ENCODE measurements at places on chromosomes 7 and 10.

DNA sequence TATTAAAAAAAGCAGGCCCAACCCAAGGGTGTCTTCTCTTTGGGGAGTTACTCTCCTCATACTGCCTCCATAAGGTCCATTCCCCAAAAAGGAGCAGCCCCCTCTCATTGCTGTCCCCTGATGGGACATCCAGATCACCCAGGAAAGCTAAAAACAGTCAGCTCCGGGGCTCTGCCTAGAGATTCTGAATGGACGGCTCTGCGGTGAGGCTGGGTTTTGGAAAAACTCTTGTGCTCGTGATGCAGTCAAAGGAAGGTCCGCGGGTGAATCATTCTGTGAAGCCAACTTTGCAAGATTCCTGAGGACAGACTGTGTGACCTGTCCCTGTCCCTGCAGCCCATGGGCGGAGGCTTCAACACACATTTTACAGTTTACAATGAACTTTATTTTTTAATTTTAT lies 351.5 kb downstream of the TYW1 start:
- DNase-seq, result no peak

DNA sequence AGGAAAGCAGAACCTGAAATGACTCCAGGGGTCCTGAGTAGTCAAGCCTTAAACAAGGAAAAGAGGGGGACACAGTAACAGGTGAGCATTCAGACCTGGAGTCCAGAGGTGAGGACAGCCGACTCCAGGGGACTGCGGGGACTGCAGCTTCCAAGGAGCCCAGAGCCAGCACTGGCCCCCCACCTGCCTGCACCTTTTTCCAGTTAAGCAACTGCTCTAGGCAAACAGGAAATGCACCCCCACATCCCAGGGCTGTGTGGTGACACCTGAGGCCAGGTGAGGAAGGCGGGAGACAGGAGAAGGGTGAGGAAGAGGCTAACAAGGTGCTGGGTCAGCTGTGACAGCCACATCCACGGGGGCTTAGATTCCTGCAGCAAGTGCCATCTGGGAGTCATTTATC lies 20.1 kb upstream of the EN2 start:
- DNase-seq, result no peak

GRCh38 chr7:124101173-124101768 lies 68.4 kb upstream of the TMEM229A start:
- peak; percentile 44 for DNase-seq

DNA sequence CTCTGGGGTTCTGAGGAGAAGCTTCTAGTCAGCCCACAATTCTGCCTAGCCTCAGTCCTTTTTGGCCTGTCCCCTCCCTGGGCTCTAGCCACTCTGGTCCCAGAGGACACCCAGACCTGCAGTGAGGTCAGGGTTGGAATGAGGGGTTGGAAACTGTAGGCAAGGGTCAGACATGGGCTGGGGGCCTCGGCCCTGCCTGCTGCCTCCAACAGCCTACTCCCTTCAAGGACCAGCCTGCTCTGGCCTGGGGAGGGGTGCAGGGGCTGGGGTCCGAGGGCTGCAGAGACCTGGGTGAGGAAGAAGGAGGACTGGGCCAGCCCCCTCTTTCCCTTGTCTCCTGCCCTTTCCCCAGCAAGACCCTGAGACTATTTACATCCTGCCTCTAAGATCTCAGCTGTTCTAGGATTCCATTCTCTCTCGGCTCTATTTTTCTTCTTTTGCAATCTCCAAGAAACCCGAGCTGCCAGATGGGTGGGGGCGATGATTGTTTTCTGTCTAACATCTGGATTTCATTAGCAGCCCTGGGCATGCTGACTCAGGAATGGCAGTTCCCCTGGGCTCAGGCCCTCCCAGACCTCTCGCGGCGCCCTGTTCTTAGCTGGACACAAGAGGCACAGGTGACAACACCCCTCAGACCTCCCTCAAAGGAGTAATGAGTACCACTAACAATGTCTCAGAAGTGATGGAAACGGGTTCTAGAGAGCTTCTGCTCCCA lies 23.1 kb downstream of the ZCCHC24 start:
- no peak for DNase-seq

- no peak for DNase-seq
These were observed 121.7 kb downstream of the PRPF18 start for GRCh38 chr10:13708256-13708990.

GRCh38 chr7:24123076-24123475 lies 160.9 kb upstream of the NPY start:
- no peak for DNase-seq

GRCh38 chr10:113073549-113074189 lies 123.6 kb downstream of the TCF7L2 start:
- peak; percentile 92 for DNase-seq

GRCh38 chr10:95847007-95847406 lies 60.8 kb upstream of the CC2D2B start:
- no peak for DNase-seq

DNA sequence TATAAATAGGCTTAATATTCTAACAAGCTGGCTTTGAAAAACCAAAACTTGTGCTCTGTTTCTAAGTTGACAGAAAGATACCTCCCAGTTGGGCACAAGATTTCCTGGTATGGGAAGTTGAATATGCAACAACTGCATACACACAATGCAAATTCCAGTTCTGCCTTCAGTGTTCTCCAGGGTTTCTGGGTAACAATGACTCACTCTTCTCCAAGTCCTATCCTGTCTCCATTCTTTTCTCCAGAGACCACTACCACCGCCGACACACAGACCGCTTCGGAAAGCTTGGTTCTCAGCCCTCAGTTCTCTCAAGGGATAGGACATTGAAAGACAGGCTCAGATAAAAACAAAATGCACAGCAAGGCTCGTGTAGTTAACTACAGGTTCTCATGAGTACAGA lies 12.2 kb downstream of the PDE1C start:
- DNase-seq, result no peak

GRCh38 chr7:55081068-55081467 lies 62.3 kb downstream of the EGFR start:
- no peak for DNase-seq

DNA sequence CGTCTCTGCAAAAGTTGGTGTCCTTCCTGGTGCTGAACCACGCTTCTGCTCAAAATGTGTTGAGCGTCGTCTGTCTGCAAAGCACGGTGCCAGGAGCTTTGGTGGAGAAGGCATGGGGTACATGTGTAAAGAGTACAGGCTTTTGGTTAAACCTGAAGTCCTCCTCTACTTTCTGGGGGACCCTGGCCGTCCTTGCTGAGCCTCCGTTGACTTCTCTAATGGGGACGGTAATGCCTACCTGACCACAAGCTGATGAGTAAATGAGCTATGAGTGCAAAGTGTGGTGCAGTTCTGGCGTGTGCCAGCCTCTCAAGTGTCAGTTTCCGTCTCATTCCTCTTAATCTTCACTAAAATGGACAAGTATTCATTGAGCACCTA lies 527 bp upstream of the HERPUD2 start:
- DNase-seq, result no peak

DNA sequence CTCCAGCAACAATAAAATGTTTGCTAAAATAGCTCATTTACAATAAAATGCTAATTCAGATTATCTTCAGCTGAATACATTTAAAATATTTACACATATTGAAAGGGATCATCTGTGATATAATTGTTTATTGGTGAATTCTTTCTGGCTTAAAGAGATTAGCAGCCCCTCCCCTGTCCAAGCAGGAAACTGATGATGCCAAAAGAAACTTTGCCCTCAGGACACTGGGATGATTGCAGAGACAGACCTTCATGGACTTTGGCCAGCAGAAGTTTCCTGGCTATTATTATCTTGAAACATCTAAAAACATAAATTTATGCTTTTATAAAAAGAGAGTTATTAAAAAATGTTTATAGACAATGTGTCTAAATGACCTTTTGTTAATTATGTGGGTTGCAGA lies 764.9 kb upstream of the MBL2 start:
- DNase-seq, result peak; percentile 49

GRCh38 chr7:87413951-87414793 lies 61.3 kb downstream of the ABCB4 start:
- DNase-seq, result no peak

DNA sequence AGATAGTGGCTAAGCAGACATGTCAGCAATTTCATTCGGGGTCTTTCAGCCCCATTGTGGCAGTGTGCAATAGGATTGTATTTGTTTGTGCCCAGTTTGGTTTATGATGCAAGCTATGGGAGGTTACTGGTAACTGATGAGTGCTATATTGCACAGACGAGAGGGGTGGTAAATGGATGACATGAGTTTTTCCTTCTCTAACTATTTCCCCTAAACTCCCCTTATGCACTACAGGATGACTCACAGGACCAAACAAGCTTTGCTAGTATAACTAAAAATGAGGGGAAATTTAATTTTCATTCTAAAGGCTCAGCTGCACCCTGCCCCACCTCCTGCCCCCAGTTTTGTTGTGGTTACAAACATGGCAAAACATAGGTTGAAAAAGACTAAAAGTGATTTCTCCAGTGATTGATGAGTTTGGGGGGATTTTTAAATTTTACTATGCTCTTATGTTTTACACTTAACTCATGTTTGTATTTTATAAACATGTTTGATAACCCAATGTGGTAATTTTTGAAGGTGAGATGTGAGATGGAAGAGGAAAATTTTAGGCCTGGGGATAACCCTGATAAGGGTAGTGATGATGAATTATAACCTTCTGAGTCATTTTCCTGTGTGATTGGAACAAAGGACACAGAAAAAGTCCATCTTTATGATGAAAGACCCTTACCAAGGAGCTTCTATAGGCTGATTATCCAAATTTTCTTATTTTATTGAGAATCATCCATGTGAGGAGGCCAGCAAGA lies 60.8 kb upstream of the NAMPT start:
- DNase-seq, result peak; percentile 22

DNA sequence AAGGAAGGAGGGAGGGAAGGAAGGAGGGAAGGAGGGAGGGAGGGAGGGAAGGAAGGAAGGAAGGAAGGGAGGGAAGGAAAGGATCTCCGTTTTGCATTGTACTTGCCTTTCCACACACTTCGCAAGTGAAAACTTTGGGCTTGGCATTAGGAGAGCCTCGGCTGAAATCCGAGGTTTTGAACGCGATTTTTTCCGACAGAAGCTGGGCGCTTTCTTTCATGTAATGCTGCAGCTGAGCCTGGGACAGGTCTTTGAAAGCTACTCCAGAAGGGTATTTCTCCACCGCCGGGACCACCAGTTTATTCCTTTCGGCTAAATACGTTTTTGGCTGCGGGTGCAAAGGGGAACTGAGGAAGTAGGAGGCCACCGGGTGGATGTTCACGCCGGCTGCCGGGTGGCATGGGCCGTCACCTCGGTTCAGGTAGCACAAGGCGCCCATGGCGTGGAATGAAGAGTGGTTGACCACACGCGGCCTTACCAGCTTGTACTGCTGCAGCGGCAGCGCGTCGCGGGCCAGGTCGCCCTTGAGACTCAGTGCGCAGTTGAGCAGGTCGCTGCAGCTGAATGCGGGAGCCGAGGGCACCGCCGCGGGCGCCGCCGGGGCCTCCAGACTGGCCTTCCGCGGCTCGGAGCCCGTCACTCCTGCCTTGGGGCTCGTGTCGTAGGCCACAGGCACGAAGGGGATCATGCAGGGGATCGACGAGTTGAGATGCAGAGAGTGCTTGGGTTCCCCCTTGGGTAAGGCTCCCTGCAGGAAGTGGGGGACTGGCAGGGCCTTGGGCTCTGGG lies 825 bp downstream of the FEZF1 start:
- DNase-seq, result no peak

GRCh38 chr10:115903207-115903606 lies 369.8 kb downstream of the GFRA1 start:
- no peak for DNase-seq

DNA sequence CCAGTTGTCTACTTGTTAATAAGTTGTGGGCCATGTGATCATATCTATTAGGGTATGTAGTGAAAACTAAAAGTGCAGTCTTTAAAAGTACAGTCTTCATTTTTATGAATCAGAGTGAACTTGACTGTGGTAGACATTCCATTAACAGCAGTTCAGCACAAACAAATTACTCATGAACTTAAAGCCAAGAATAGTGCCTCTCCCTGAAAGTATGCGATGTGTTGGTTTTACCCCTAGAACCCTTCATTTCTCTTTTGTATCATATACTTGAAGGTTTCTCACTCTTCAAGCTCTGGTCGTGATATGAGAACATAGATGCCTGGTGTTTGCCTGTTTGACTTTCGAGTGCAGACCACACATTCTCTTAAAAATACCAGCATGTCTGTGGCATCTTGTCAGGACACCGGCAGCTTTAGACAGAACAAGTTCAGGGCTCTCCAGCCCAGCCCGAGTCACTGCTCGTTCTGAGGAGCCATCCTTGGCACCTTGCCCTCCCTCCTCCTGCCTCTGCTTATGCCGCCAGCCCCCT lies 159.3 kb downstream of the LCOR start:
- no peak for DNase-seq

- DNase-seq, result no peak
These were observed 9.8 kb upstream of the DLX6 start for GRCh38 chr7:96995406-96996110.

- DNase-seq, result no peak
These were observed 95.7 kb downstream of the VSTM2A start for GRCh38 chr7:54637712-54638396.

DNA sequence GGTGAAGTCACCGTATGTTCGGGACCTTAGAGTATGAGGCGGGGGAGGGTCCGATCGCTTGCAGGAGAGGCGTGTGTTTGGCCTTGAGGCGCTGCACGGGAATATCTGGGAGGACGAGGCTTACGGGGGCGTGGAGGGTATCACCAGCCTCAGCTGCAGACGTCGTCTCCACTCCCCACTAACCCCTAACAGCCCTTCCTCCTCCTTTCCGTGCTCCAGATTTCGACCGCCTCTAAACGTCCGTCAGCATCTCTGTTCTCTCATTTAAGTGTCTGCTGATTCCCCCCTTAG lies 23.5 kb upstream of the ZNF12 start:
- no peak for DNase-seq

GRCh38 chr7:116616555-116617059 lies 55.4 kb upstream of the MET start:
- peak; percentile 91 for DNase-seq

GRCh38 chr10:70296406-70296899 lies 12.6 kb upstream of the NPFFR1 start:
- peak; percentile 79 for DNase-seq

GRCh38 chr7:117020591-117020973 lies 67.3 kb downstream of the ST7 start:
- DNase-seq, result no peak

GRCh38 chr10:29546773-29547313 lies 87.9 kb downstream of the SVIL start:
- DNase-seq, result no peak

All from endothelial cell of umbilical vein (primary cell).